GM04504 (cell line): ENCODE measurements at places on chromosomes 13 and 19.

GRCh38 chr19:29299416-29300380 lies 86.7 kb upstream of the UQCRFS1 start:
- no peak for DNase-seq

GRCh38 chr13:36076211-36076610 lies 55.0 kb downstream of the DCLK1 start:
- DNase-seq, result no peak

GRCh38 chr13:85525411-85525810 lies 273.8 kb downstream of the SLITRK6 start:
- DNase-seq, result no peak

GRCh38 chr19:39969266-39969665 lies 1.7 kb upstream of the PSMC4 start:
- DNase-seq, result no peak

- no peak for DNase-seq
Observed at GRCh38 chr13:51180853-51181511, 41.2 kb upstream of the FAM124A start.

DNA sequence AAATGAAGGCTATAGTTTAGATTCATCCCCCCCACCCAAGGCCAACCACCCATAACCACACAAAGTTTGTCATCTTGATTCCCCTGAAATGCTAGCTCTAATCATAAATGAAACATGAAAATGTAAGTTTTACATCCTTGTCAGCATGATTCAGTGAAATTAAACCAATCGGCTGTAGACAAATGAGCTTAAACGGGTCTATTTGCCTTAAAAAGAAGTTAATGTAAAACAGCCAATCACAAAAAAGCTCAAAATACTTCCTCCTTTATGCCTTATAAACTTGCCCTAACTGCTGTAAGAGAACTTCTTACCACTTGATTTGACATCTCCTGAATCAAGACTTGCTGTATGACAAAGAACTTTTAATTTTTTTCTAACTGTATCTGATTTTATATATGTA lies 34.5 kb upstream of the MRI1 start:
- DNase-seq, result no peak
